ENCODE measurements at places on chromosomes 12 and 14.

- DNase-seq: peak; percentile 91
These were observed at the start of gene CCND2 for GRCh38 chr12:4273652-4274395. Gene CCND2 (plus strand): TSS chr12:4273762. CDS start chr12:4274041, 279 bp downstream.

DNA sequence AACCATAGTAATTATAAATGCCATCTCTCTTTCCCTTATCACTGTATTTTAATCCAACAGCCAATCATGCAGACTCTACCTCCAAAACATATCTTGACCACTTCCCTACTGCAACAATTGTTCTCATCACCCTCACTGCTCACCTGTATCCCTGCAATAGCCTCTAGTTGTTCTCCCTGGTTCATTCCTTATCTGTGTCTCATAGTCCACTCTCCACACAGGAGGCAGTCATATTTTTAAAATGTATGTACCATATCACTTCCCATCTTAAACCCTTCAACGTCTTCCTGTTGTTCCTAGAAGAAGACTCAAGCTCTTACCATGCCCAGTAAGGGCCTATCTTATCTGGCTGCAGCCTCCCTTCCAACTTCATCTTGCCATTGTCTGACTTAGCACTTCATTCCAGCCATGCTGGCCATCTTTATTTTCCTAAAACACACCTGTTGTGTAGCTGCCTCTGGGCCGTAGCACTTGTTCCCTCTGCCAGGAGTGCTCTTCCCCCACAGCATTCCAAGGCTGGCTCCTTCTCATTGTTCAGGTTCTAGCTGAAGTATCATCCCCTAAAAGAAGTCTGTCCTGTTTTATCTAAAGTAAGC is 27.8 kb upstream of the BHLHE41 start:
- DNase-seq: no peak

DNA sequence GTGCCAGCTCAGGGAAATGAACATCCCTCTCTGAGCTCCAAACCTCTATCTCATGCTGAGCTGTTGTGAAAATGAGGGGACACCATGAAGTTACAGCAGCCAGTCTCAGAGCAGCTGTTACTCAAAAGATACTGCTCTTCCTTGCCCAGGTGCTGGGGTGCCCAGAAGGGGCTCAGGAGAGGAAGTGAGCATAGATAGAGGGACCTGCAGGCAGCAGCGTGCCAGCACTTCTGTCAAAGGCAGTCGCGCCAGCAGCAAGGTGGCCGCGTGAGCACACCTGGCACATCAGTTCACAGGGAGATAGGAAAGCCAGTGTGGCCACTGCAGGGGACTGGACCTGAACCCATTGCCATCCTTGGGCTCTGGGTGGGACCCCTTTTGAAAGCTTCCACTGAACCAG is 27.8 kb downstream of the C14orf132 start:
- no peak for DNase-seq

GRCh38 chr12:111440631-111441030 is 34.9 kb downstream of the SH2B3 start:
- DNase-seq: no peak

DNA sequence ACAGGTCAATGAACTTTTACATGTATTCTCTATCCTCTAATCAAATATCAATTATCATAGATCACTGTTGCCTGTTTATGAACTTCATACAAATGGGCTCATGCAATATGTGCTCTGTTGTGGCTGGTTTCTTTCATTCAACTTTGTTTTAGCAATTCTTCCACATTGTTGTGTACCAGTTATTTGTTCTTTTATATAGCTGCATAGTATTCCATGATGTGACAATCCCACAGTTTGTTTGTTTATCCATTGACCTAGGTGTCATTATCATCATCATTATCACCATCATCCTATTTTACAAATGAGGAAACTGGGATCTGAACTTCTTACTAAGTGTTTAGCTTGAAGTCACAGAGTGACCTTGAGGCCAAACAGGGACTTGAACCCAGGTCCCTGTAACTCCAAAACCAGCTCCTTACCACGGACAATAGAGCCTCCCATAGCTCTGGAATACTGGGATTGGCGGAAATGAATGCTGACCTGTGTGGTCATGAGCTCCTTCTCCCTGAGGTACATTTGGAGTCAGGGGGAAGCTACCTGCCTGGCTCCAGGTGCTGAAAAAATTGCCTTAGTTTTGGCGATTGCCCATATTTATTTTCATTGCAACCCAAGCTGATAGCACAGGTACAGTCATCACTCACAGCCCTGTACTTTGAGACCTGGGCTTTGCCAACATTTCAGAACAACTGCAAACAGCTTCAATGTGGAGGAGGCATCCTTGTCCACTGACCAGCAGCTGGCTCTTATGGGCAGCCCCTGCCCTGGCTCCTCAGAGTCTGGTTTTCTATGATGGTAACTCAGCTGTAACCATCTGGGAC is 9.2 kb downstream of the ZFP36L1 start:
- DNase-seq: no peak

- no peak for DNase-seq
These were observed 313.6 kb upstream of the LMO3 start for GRCh38 chr12:16919551-16919950.

DNA sequence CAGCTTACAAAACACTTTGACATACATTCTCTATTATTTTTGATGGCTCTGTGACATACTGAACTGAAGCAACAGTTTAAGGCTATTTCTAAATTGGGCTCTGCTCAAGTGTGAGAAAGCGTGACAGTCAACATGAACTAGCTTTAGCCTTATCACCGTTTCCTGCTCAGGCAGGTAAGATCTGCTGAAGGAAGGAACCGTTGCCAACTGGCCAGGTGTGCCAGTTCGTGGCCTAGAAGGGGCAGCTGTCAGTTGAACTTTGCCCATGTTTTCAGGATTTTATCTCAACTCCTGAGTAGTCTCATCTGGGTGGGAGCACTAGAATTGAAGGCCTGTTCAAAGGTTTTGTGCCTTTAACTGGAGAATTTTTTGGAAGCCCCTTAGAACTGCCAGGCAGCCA is 79.5 kb downstream of the ETV6 start:
- DNase-seq: no peak

DNA sequence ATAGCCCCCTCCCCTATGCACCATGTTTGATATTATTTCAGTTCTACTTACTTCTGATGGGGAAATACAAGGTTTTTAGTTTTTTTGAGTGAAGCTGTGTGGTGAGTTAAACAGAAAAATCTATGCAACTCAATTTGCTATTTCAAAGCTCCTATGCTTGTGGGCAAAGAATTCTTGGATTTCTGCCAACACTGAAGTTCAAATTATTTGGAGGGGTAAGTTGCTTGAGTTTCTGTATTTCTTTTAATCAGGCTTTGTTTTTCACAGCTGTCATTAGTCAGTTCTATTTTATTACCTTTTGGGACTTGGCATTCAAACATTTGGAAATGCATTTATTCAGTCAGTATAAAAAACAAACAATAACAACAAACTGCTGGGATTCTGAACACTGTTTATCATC is 407.5 kb upstream of the MGAT4C start:
- no peak for DNase-seq

DNA sequence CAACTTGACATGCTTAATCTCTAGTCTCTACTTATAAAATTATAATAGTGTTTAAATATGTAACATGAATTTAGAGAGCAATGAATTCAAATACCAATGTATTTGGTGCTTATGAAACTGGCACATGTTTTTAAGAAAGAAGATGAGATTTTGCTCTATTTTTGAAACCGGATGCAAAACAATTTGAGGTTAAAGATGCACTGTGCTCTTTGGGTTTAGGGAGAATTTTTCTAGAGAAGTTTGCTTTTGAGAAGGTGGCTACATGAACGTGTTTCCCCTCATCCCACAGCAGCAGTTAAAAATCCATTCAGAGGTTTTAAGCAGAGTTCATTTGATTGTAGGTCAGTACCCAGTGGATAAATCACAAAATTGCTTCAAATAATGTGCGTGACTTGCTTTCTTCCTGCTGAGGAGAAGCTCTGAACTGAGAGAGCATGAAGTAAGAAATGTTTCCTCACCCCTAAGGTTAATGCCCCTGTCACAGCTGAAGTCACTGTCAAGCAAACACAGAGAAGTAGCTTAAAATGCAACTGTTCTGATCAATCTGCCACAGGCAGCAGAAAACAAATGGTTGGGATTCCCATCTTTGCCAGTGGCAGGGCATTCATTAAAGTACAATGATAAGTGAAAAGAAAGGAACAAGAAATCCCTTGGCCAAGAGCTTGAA is 241.9 kb upstream of the SYT1 start:
- DNase-seq: no peak

DNA sequence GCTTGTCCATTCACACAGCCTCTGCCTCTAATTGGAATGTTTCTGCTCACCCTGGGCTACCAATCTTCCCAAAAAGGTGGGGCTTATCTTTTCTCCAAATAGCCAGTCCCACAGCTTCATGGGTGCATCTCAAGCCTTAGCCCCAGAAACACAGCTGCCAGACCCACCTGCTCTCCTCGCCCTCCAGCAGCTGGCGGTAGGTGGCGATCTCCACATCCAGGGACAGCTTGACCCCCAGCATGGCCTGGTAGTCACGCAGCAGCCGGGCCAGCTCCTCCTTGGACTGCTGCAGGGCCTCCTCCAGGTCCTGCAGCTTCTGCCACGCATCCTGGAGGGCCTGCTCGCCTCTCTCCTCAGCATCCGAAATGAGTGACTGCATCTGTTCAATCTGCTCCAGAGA is 11.1 kb downstream of the KRT77 start:
- no peak for DNase-seq

DNA sequence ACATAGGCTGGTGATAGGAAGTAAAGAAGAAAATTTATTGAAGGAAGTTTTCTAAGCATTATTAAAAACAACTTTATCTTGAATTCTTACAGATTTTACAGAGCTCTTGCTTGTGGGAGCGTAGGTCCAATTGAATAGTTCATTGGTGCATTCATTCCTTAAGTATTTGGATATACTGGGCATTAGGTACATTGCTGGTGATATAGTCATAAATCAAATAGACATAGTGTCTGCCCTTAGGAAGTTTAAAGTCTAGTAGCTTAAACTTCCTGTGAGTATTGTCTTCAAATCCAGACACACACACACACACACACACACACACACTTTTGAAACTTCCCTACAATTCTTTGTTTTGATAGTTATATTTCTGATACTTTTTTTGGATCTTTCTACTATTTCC is 226.7 kb downstream of the FUT8 start:
- no peak for DNase-seq

DNA sequence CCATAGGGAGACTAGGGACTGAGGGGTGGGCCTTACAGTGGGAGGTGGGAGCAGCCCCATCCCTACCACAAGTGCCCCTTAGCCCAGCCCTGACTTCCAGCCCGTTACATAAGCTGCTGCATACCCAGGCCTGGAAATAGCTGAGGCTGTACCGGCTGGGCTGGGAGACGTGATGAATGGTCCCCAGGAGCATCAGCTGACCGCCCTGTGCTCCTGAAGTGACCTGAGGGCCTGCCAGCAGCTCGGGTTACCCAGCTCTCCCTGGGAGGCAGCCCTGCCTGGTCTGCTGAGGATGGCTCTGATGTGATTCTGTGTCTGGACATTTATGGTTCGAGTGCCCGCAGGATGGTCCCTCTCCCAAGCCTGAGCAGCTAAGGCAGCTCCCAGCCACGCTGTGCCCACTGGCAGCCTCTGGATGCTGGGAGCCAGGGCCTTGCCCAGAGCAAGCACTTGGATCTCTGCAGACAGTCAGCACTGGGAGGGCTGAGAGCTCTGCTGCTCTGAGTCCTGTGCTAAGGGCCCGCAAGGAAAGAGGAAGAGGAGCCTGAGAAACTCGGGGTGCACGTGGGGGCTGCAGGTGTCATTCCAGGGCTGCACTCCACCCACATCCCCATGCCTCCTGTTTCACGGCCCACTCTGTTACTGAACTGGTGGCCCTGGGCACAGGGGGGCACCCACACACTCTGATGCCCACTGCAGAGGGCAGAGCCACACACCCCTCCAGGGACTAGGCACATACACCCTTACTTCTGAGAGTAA is 20.5 kb downstream of the TAMALIN start:
- no peak for DNase-seq

- DNase-seq: no peak
These were observed 70.9 kb upstream of the OTX2 start for GRCh38 chr14:56881181-56881580.

GRCh38 chr12:71061451-71061850 is 96.3 kb downstream of the TSPAN8 start:
- no peak for DNase-seq

- DNase-seq: no peak
These were observed 49.0 kb upstream of the KCNA1 start for GRCh38 chr12:4860741-4861140.

DNA sequence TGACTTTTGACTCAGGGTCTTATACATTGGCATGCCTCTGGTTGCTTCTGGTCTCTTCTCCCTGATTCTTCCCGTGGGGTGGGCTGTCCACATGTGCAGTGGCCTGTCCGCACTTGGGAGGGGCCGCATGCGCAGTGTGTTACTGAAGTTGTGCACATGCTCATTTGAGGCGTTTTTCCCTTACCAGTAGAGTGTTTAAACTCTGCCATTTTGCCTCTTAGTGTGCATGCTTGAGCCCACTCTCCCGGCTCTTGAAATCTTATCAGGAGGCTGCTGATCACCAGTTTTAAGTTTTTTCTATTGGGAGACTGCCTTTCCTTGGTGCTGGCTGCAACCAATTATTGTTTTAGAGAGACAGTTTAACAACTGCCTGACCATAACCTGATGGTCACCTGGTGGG is 32.1 kb upstream of the HECTD1 start:
- no peak for DNase-seq

GRCh38 chr12:15605881-15606590 is 183.2 kb downstream of the EPS8 start:
- DNase-seq: no peak

GRCh38 chr14:37081218-37081617 is 91.2 kb downstream of the SLC25A21 start:
- DNase-seq: peak; percentile 6

Data from activated CD4-positive, alpha-beta T cell treated with anti-CD3 and anti-CD28 coated beads for 36 hours (primary cell).